Activated T-helper 2 cell treated with anti-CD3 and anti-CD28 coated beads, Interferon-gamma antibody, Interleukin-2, Interleukin-4, amounts not matched to agents 10 μg/mL and 5 μg/mL and 100 μg/mL, durations not matched to agents 14 hours and 24 hours and 36 hours (primary cell): ENCODE measurements at places on chromosomes 6 and 20.

- no peak for DNase-seq
Measured at GRCh38 chr20:34896086-34896621, 19.7 kb downstream of the ACSS2 start.

GRCh38 chr6:25832307-25832662, 433 bp upstream of the SLC17A1 start:
- no peak for DNase-seq

- no peak for DNase-seq
Measured at GRCh38 chr20:51003753-51004152, 19.2 kb downstream of the KCNG1 start.

DNA sequence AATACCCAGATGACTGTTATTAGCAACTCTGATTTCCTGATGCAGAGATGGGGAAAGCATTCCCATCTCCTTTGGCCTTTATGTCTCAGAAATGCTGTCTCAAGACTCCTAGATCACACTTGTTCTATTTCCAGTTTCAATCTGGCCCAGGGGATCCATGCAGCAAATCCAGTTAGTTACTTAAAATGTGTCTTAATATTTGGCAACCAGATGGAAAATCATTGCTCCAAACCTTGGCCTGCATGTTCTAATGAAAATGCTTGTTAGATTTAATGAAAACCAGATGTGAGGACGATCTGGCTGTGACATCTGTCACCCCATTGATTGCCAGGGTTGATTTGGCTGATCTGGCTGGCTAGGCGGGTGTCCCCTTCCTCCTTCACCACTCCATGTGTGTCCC, 125.2 kb downstream of the TSHZ2 start:
- no peak for DNase-seq

DNA sequence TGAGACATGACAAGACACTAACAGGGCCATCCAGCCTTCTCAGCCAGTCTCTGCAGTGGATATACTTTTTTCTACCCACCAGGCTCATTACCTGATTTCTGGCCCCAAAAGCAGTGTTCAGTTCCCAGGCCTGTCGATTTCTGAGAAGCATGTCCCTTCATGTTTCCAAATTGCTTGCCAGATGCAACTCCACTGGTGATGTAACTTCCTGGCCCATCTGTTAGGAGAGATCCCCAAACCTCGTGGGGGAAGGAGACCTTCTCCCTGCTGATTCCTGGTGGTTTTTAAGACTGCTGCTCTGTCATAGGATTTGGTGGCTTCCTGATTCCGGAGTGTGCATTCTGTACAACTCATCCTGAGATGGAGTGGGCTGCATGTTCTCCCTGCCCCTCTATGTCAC, 31.6 kb upstream of the MRPS10 start:
- DNase-seq = no peak

GRCh38 chr6:112951829-112952228, 604.7 kb downstream of the RFPL4B start:
- DNase-seq = no peak

- no peak for DNase-seq
Measured at GRCh38 chr6:14423955-14424354, 306.4 kb downstream of the CD83 start.

- DNase-seq = no peak
Measured at GRCh38 chr20:10940941-10941340, 267.1 kb upstream of the JAG1 start.

DNA sequence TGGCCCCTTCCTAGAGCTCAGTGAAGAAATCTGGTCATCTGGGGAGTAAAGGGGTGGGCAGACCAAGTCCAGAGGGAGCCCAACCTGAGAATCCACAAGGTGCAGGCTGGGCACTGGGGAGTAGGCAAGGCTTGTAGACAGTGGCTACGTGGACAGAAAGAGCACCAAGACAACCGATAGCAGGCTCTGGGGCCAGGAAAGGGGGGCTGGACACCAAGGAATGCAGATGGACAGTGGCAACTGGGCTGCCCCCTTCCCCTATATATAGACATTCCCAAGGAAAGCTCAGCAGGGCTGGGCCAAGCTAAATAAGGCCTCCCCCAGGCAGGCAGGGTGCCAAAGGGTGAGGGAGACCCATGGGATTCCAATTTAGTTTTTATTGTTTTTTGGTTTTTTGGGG, 1.5 kb upstream of the TNNC2 start:
- no peak for DNase-seq

DNA sequence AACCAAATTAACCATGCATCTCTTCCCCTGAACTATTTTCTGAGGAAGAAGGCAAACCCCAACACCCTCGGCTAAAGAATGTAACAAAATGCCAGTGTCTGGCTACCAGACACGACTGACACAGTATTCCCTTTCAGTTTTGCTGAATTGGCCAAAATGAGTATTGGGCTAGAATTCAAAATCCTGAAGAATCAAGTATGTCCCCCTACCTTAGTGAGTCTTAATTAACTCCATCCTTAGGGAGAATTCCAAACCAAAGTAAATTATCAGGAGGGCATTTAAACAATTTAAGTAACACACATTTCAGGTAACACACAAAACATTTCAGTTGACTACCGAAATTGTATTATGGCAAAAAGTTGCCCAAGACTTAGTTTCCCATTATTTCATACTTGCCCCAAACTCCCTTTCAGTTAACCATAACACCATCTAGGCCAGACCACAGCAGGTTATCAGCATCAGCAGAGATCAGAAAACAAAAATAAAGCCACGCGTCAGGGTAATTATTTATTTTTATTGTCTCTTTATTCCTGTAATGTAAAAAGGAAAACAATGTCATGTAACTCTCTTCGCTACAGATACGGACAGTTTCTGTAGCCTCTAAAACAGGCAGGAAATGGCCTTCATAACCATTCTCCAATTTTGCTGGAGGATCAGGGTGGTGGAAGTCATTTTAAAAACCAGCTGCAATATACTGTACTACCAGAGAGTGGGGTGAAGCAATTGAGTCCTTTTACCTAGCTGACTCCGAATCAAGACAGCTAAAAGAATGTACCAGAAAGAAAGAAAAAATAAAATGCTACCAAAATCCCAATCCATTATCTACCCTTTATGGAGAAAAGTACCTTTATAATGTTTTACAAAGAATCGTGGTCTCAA, 1.9 kb downstream of the SNX5 start:
- no peak for DNase-seq

DNA sequence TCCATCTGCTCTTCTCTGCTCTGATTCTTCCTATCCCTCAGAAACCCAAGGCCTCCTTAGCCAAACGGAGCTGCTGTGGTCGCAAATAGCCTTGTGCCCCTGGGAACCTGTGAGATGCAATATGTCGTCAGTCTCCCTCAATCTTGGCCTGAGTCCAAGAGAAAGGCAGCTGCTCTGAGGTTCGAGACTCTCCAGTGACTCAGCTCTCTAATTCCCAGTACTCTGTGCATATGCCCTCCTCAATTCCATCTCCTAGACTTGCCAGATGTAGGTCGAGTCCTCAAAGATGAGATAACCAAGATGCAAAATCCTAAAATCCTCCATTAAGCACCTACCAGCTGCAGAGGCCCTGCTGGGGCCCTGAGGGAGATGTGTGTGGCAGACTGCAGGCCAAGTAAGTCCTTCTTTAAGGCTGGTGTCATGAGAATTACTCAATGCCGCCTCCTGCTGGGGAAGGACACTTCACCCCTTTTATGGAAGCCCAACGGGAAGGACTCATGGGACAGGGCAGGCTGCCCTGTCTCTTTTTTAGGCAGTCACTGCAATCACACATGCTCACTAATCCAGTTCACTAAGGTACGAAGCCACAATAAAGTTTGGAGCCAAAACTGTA, 28.5 kb downstream of the C6orf15 start:
- peak; percentile 23 for DNase-seq

- no peak for DNase-seq
Measured at GRCh38 chr6:43630980-43631619, 2.0 kb upstream of the GTPBP2 start.

- no peak for DNase-seq
Measured at GRCh38 chr20:48380661-48381060, 447.1 kb downstream of the PREX1 start.

- DNase-seq = peak; percentile 35
Measured at GRCh38 chr6:106141441-106142237, 55.5 kb downstream of the PRDM1 start.

DNA sequence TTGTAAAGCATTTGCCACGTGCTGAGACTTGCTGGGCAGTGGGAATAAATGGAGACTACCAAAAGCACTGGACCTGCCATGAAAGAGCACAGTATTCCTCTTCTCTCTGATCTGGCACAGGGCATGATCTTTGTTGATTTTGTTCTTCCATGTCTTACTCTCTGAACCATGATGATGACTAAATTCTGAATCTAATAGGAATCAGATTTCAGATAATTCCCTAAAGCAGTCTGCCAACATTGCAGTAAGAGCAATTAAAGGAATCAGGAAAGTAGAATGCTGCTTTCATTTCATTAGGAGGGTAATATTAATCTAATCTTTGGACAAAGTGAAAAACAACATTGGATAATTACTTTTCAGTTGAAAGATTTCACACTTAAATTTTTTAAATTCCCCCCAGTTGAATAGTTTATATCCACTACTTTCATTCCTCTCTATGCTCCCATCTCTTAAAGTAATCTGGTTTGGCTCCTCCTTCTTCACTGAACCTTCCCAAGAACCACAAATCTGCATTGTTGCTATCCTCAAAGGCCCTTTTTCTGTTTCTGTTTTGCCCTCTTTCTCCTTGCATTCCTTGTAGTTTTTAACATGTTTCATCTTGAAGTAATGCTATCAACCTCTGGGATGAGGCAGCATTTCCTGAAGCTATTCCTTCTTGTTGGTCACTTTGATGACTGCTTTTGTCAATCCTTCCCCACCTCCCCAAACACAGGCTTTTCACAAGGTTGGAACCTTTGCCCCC, 243.2 kb upstream of the TENT5A start:
- DNase-seq = no peak

- no peak for DNase-seq
Measured at GRCh38 chr6:54291738-54292137, 16.5 kb upstream of the TINAG start.

GRCh38 chr20:112396-112795, 24.9 kb downstream of the DEFB125 start:
- DNase-seq = no peak

GRCh38 chr20:18031888-18032509, 25.7 kb downstream of the OVOL2 start:
- DNase-seq = no peak

GRCh38 chr6:90658497-90658896, 71.6 kb upstream of the MAP3K7 start:
- no peak for DNase-seq

- DNase-seq = no peak
Measured at GRCh38 chr6:837380-837779, 144.4 kb upstream of the EXOC2 start.

- DNase-seq = peak; percentile 33
Measured at GRCh38 chr6:37029249-37029971, 24.0 kb downstream of the FGD2 start.

- DNase-seq = no peak
Measured at GRCh38 chr20:13318871-13319521, 97.9 kb downstream of the ISM1 start.

- no peak for DNase-seq
Measured at GRCh38 chr6:16257999-16258708, 19.8 kb downstream of the GMPR start.

DNA sequence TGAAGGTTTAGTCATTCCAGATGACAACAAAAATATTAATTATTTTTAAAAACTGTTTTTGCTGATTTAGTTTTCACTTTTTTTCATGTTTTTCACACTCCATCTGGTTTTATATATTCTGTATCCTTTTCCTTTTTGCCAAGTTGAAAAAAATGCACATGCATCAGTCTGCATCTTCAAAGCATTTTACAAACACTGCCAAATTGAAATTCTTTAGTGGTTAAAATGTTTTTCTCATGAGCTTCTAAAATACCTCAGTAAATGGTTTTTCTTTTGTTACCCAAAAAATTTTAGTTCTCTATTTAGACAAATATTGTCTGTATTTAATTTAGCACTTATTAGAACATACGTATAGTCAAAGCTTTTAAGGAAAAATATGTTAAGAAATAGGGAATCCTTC, 386.9 kb upstream of the HSF2 start:
- no peak for DNase-seq

DNA sequence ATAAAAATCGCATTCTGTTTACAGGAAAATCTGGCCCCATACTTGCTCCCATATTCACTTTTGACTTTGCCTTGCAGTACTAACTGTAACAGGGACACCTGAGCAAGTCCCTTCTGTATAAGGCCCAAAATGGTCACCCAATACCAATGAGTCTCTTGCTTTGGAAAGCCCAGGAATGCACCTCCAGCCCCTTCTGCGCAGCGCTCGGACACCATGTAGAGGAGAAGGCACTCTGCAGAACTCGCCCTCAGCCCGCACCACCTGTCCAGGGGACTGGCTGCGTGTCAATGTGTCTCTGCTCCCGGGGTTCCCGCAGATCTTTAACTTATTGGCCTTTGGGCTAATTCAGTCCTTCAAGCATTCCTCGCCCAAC, 746 bp upstream of the PRND start:
- DNase-seq = no peak

DNA sequence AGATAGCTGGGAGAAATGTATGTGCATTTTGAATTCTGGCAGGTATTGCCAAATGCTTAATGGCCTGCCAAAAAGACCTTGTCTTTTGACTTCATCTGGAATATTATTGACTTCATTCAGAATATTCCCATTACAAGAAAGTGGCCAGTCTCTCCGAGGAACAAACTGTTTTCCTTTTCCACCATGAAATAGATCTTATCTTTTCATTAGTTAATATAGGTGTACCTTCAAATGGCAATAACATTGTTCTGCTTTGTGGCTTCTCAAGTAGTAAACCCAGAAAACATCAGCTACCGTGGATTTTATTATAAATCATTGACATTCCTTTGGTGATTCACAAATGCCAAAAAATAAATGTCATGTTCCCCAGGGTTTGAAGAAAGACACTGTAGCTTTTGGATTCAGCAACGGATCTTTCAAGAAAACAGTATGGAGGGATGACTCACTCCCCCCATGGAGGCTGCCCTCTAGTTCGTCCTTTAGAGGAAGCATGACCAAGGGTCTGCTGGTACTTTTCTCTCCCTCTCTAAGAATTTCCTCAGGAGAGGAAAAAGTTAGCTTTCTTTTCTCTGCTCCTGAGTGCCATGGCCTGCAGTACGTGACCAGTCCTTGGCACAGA, 1.1 kb upstream of the RNF182 start:
- DNase-seq = no peak

DNA sequence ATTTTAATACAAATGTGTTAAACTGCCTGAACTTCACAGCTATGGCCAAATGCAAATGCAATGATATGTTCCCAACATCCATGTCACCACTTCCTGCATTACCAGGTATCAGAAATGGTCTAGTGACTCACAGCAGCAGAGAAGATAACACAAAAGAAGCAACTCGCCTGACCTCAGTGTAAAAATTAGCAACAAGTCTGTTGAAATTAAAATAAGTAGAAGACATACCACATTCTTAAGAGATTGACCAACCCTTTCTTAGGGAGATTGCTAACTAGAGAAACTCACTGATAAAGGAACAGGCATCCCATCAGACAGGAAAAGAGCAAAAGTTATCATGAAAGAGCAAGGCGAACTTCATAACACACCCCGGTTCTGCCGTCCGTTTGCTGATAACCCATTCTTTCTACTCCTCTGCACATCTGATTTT, 45.1 kb downstream of the RNASET2 start:
- no peak for DNase-seq
